ENCODE measurements at places on chromosomes 16 and 17.

- peak; percentile 15 for DNase-seq
Observed at GRCh38 chr16:12089492-12090150, 113.1 kb downstream of the SNX29 start.

DNA sequence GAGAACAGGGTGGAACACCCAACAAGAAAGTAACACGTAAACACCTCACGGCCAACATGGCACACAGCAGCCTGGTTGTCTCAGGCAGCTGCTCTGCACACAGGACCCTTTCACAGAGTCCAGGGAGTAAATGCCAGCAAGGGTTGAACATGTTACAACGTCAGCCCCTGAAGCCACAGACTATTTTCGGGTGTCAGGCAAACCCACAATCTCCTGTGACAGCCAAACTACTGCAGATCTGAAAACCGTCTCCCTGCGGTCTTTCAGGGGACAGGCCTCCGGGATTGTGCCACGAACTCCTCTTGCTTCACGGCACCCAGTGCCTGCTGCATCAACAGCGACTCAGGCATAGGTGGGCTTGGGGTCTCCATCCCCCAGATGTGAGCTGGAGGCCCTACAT is 127.7 kb downstream of the XYLT1 start:
- DNase-seq: peak; percentile 11

DNA sequence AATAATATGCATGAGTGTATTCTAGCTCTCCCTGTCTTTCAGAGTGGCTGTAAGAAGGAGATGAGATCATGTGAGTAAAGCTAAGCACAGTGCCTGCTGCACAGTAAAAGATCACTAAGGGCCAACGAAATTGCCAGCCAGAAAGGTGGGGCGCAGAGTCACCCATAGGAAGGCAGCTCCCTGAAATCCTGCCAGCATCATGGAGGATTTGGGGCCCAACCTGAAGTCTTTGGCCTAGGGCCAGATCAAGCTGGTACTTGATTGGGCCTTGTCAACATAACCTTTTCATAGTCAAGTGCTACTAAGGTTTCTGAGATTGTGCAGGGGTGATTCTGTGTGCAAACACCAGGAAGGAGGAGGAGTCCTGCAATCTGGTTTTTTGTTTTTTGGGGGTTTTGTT is 16.5 kb downstream of the SCNN1B start:
- DNase-seq: no peak

DNA sequence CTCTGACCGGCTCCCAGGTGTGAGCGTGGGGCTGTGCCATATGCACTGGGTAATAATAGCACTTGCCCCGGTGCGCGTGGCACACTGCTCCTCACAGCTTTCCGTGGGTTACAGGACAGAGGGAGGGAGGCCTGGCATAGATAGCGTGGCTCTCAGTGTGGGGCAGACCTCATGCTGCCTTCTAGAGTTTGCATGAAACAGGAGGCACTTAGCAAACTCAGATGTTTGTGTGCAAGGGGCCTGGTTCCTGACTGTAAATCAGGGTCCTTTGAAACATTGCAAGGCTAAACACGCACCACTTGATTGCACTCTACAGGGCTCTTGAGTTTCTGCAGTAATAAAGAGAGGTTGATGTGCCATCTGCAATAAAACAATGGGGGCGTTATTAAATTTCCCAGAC is 101.7 kb downstream of the RPTOR start:
- DNase-seq: no peak

- DNase-seq: peak; percentile 57
Observed at GRCh38 chr17:40560592-40561293, 4.5 kb downstream of the CCR7 start.

DNA sequence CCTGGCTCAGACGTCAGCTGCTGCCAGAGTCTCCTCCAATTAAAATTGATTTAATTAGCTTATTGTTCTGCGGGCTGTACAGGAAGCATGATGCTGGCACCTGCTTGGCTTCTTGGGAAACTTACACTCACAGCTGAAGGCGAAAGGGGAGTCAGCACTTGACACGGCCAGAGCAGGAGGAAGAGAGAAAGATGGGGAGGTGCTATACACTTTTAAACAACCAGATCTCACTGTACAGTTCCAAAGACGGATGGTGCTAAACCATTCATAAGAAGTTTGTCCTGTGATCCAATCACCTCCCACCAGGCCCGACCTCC is 1.4 kb upstream of the PRDM7 start:
- DNase-seq: no peak

DNA sequence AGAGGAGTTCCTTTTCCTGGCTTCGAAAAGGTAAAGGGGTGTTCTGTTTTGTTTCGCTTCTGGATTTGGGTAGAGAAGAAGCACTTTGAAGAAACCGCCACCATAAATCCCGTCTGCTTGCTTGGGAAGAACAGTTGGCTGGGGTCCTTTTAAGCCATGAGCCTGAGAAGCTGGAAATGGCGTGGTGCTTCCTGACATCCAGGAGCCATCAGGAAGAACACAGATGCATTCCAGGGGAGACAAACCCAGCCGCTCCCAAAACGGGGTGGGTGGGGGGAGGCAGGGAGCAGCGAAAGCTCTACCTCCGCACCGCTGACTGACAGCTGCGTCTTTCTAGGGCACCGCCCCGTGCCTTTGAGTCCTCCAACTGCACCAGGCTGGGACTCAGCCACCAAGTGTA is 91.6 kb downstream of the ZDHHC7 start:
- no peak for DNase-seq

DNA sequence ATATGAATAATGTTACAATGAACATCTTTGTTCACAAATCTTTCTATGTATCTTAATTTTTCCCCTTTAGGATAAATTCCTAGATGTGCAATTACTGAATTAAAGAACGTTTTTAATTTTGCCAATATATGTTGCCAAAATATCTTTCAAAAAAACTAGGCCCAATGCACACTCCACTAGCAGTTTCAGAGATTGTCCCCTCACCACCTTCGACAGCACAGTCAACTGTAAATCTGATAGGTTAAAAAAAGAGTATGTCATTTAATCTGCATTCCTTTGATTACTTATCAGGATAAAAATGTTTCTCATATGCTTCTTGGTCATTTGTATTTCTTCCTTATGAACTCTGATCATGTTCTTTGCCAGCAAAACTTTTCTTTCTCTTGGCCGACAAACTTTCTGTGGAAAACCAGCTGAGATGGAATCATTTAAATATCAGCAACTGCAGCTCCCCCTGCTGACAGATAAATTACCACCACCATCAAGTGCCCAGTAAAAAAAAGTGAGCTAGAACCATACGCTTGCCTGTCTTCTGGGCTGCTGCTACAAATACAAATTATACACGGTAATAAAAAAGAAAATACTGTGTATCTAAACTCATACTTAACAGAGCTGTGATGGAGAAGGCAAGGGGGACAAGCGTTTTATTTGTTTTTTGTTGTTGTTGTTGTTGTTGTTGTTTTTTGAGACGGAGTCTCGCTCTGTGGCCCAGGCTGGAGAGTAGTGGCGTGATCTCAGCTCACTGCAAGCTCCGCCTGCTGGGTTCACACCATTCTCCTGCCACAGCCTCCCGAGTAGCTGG is 19.6 kb upstream of the KANSL1 start:
- peak; percentile 19 for DNase-seq

GRCh38 chr16:50025537-50025931 is 509 bp downstream of the CNEP1R1 start:
- DNase-seq: peak; percentile 3

GRCh38 chr16:82037251-82037650 is 2.2 kb downstream of the HSD17B2 start:
- no peak for DNase-seq

DNA sequence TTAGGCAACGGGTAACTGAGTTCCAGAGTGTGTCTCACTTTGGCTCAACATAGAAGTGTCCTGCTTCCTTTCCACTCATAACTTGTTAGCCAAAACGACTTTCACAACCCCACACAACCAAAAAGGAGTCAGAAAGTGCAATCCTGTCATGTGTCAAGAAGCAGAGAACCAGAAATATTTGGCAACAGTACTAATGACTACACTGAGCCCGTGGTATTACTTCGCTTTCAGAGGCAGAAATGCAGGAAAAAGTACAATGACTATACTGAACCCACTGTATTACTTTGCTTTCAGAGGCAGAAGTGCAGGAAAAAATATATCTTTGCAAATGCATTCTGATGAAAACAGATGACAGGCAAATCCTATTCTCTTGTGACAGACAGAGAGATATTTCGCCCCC is 484.6 kb downstream of the KIF2B start:
- DNase-seq: no peak

- no peak for DNase-seq
Observed at GRCh38 chr17:44279346-44279665, 11.4 kb upstream of the SLC4A1 start.

DNA sequence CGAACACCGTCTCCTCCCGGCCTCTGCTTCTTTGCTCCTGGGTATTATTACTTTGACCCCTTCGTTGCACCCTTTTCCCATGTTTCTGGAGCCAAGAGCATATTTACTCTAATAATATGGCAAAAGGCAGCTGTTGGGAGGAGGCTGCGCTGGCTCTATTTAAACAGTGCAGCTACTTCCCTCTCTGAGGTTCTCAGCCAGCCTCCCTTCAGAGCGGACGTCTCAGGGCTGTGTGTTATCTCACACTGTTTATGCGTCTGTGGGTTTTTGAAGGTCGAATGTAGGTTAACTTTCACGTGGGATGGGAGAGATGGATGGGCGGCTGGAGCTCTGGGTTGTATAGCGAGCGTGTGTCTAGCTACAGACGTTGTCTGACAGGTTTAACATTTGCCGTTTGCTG is 45.3 kb downstream of the COX4I1 start:
- no peak for DNase-seq

DNA sequence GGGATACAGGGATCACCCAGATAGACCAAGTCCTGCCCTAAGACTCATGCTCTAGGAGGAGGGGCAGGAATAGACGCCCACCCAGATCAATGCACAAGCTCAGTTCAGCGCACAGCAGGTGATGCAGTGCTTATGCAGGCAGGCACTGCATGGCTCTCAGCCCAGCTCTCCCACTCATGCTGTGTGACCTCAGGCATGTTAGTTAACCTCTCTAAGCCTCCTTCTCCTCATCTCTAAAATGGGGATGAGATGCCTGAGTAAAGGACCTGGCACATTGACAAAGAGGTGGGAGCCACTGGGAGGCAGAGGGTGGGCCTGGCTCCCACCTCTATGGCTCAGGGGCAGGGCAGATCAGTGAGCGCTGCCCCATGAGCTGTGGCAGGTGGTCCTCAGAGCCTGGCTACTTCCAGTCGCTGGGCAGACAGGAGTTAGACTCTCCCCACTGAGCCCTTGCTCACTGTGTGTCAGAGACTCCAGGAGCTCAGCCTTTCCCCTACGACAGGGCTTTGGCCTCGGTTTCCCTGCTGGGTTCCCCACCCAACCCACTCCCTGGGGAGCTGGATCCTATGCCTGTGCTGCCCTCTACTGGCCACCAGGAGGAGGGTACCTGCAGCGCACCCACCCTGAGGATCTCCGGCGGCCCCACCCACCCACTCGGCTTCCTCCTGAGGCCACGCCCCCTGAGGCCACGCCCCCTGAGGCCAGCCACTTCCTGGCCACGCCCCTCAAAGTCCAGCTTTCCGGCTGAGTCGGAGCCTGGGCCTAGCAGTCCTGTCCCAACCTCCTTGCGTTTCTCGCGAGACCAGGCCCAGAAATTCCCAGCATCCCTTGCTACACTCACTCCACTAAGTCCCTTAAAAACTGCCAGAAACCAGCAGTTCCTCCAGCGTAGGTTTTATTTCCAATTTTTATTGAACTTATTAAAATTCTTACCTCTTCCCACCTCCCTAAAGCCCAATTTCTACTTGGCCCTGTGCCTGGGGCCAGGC is 196.1 kb downstream of the GSG1L start:
- DNase-seq: peak; percentile 3

- DNase-seq: no peak
Observed at GRCh38 chr17:45783593-45784292, 377 bp upstream of the CRHR1 start.

DNA sequence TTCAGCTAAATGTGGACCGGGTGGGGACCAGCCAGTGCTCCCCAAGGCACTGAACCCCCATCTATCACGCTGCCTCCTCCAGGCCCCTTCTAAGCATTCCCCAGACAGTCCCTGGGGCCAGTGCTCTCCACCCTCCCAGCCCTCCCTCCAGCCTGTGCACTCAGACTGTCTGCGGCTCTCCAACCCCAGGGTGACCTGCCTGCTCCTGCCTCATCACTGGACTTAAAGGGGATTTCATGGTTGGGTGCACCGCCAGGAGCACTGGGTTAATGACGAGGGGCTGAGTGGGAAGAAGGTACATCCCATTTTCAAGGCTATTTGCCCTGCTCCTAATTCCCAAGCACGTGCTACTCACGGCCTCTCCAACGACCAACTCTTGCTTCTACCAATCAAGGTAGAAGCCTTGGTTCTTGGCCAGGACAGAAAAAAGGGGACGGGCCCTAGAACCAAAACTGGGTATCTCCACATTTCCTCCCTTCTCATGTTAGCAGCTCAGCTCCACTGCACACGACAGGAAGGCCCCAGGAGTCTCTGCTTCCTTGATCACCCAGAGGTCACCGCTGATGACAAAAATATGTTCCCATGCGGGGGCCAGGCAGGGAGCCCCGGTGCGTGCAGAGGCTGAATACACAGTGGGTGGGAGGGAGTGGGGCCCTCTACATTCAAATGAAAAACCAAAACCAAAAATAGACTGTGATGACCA is 3.5 kb upstream of the ABR start:
- no peak for DNase-seq

GRCh38 chr16:85624646-85625045 is 11.5 kb downstream of the GSE1 start:
- no peak for DNase-seq

GRCh38 chr16:15996432-15997109 is 47.2 kb downstream of the ABCC1 start:
- DNase-seq: no peak

DNA sequence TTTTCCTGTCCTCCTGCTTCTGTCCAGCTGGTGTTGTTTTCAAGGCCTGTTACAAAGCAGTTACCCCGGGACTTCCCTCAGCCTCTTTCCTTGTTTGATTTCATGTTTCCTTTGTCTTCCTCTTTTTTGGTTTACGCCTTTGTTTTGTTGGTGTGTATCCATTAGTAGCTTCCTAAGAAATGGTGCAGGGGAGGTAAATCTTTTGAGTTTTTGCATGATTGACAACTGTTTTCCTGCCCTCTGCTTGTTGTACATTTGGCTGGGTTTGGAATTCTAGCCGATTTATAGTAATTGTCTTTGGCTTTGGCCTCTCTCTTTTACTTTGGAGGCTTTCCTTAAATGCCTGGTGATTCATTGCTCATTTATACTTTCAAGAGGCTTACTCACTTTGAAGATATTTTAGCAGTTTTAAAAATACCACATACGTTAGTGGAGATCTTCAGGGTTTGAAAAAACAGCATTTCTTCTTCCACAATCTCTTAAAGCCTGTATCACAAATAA is 32.8 kb downstream of the DNAH2 start:
- DNase-seq: no peak

DNA sequence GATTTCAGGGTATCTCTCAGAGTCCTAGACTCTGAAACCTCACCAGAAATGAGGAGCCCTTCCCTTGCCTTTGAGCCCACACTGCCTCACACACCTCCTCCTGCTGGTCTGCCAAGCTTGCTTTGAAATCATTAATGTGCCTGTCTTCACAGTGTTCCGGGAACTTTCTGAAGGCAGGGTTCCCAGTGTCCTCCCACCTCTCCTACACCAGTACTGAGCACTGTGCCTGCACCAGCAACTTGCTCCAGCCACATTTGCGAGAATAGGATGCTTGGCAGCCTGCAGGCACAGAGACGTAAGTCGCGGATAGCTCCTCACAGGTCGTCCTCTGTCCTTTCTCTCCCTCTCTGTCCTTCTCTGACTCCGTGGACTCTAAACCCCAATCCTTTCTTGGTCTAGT is 408.4 kb upstream of the EEF2KMT start:
- no peak for DNase-seq

GRCh38 chr16:73046202-73046848 is 1.6 kb downstream of the ZFHX3 start:
- no peak for DNase-seq

GRCh38 chr17:46264456-46265198 is 30.3 kb upstream of the LRRC37A start:
- no peak for DNase-seq

Measured in activated T-helper 1 cell treated with Interleukin-2 at 50 U/mL for 16 hours (primary cell).